IMR-90 (cell line): ENCODE measurements at places on chromosomes 4 and X. TPM values are rescaled to one million over a fixed set of nuclear protein-coding genes. Genes with fewer than 3 reads are reported as not detected.

DNA sequence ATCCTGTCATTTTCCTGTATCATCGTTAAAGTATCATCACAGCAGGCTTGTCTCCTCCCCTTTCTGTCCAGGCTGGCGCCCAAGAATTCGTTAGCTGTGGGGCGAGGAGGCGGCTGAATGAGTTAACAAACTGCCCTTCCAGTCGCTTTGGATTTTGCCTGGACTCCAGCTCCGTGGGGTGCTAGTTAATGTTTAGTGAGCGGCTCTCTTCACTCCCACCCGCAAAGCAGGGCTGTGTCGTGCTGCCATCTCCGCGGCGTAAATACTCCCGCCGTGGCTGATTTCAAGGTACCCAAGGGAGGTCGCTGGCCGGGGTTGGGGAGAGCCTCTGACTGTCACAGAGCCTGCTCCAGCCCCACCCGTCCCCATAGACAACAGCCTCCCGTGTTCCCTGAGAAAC, 44.9 kb upstream of the SPRY1 start:
- no peaks in the 10 kb centered on the region for H3K27me3 ChIP-seq
- no peak overlapping the region for H3K27ac ChIP-seq
- peaks cover 3% of the 10 kb centered on the region for H3K4me1 ChIP-seq
- H3K4me3 ChIP-seq = no peak overlapping the region
- H3K36me3 ChIP-seq = no peaks in the 10 kb centered on the region

DNA sequence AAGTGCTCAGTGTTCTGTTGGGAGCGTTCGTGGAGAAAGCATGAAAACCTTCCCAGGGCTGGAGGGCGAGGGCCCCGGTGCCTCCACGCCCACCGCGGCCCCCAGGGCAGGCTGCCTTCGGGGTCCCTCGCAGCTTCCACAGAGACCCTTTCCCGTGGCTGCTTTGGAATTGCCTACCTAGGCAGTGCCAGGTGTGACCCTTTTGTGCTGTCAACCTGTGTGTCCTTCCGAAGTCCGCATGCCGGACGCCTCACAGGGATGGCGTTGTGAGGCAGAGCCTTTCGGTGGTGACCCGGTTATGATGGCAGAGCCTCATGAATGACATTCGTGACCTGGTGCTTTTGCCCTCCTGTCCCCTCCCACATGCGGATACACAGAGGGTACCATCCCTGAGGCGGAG, 17.4 kb downstream of the TMEM175 start:
- DNase-seq = no peak
- H3K4me3 ChIP-seq = no peak overlapping the region
- H3K36me3 ChIP-seq = peaks cover 7% of the 10 kb centered on the region

DNA sequence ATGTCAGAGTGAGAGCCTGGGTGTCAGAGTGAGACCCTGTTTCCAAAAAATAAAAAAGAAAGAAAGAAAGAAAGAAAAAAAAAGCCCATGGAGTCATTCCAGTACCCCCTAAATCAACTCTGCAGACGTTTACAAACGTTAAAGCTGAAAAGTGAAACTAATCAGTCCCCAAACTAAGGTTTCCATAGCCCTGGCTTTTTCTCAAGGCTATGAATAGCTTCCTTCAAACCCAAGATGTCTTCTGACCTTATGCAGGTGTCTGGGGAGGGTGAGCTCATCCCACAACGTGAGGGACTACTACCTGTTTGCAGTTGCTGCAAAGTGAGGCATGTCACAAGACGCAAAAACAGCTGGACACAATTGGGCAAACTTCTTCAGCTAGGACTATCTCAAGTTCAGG, 144.0 kb downstream of the SH3KBP1 start:
- no peaks in the 10 kb centered on the region for H3K36me3 ChIP-seq
- no peak for DNase-seq
- no peaks in the 10 kb centered on the region for H3K27me3 ChIP-seq
- no peaks in the 10 kb centered on the region for H3K4me1 ChIP-seq

DNA sequence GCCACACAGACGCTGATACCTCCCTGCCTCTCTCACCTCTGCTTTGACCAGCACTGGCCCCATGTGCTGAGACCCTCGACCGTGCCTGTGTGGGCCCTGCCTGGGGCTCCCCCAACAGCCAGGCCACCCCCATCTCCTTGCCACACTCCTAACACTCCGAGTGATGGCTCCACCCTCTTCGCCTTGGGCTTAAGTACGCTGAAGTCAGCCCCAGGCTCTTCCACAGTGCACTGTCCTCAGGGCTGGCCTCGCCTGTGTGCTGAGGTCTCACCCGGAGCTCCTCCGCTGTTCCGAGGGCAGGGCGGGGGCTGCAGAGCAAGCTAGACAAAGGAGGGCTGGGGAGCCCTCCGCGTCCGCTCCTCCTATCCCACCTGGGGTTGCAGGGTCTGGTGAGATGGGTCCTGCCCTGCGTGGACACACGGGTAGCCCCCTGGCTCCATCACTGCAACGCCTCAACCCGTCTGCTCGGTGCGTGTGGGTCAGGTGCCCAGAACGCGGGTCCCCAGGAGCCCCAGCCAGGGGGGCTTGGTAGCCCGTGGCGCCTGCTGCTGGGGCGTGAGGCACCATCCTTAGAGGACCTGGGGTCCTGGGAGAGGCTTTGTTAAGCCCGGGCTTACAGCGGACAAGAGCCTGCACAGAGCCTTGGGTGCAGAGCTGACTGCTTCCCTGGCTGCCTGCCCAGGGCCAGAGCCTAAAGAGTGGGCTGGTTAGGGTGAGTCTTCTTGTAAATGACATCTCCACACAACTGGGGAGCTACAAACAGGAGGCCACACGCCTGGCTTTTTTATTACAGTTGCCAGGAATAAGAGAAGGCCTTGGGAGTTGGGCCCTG, 42.6 kb upstream of the NKX1-1 start:
- no peak overlapping the region for H3K4me3 ChIP-seq
- no peak overlapping the region for H3K27ac ChIP-seq
- H3K4me1 ChIP-seq = no peaks in the 10 kb centered on the region
- DNase-seq = no peak

DNA sequence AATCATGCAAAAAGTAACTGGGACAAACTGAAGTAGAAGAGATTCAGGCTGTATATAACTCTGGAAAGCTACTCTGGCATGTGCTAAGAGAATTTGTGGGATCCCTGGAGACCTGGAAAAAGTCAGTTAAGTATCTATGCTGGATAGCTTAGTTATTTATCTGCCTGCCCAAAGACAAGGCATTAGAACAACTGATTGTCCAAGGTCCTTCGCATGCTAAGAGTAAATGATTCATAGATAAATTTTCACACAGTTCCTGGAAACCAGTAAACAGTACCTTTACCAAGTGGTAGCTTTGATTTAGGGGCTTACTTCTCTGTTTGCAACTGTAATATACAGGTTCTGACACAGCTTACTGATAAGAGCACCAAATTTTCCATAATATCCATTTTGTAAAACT, 104.8 kb downstream of the ATP11C start:
- no peaks in the 10 kb centered on the region for H3K36me3 ChIP-seq
- peaks cover 7% of the 10 kb centered on the region; the same call in 1 of the 2 replicates for H3K4me1 ChIP-seq
- H3K27me3 ChIP-seq = no peaks in the 10 kb centered on the region
- H3K4me3 ChIP-seq = no peak overlapping the region
- DNase-seq = no peak
- H3K27ac ChIP-seq = no peak overlapping the region

- no peaks in the 10 kb centered on the region for H3K36me3 ChIP-seq
- H3K27me3 ChIP-seq = no peaks in the 10 kb centered on the region
- H3K4me1 ChIP-seq = no peaks in the 10 kb centered on the region
- peak; percentile 35 for DNase-seq
- H3K4me3 ChIP-seq = no peak overlapping the region
These were observed 119.3 kb upstream of the STS start for GRCh38 chrX:7028246-7028645.

GRCh38 chr4:188246488-188246887, 107.2 kb downstream of the TRIML1 start:
- H3K4me3 ChIP-seq = no peak overlapping the region
- H3K27me3 ChIP-seq = no peaks in the 10 kb centered on the region
- no peak overlapping the region for H3K27ac ChIP-seq
- peak; percentile 25 for DNase-seq
- no peaks in the 10 kb centered on the region for H3K4me1 ChIP-seq

DNA sequence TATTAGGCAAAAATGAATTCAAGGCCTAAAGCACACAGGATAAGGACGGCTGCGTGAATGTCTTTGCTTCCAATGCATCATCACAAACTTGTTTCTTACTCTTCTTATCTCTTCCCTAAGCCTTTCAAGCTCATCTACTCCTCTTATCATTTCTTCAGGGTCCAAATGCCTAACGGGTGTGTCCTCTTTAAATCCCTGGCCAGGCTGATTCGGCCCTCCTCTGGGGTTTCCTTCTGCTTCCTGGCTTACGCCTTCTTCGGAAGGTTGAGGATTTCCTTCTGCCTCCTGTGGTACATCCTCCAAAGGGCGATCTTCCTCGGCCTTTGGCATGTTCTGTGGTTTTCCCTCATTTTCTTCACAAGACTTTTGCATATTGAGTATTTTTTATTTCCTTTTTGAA, 1.3 kb downstream of the TCEAL8 start:
- peak overlapping the region; percentile 94 for H3K4me3 ChIP-seq
- H3K27me3 ChIP-seq = peaks cover 6% of the 10 kb centered on the region
- H3K4me1 ChIP-seq = no peaks in the 10 kb centered on the region
- DNase-seq = no peak

DNA sequence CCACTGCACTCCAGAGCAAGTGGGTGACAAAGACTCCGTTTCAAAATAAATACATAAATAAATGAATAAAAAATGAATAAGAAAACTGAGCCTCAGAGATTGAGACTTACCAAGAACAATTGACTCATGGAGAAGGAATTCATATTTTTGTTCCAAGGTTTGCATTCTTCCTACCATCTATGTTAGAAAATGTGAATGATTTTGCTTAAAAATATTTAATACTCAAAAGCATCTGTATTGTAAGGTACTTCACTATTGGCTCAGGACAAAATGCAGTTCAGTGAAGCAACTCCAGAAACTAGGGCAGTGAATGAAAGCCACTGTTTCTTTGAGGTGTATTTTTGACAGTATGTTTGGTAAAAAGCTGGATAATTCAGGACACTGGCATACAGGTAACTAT, 54.1 kb downstream of the XAGE2 start:
- peaks cover 2% of the 10 kb centered on the region; the same call in 1 of the 2 replicates for H3K27me3 ChIP-seq
- DNase-seq = peak; percentile 86
- H3K36me3 ChIP-seq = no peaks in the 10 kb centered on the region
- no peak overlapping the region for H3K4me3 ChIP-seq

DNA sequence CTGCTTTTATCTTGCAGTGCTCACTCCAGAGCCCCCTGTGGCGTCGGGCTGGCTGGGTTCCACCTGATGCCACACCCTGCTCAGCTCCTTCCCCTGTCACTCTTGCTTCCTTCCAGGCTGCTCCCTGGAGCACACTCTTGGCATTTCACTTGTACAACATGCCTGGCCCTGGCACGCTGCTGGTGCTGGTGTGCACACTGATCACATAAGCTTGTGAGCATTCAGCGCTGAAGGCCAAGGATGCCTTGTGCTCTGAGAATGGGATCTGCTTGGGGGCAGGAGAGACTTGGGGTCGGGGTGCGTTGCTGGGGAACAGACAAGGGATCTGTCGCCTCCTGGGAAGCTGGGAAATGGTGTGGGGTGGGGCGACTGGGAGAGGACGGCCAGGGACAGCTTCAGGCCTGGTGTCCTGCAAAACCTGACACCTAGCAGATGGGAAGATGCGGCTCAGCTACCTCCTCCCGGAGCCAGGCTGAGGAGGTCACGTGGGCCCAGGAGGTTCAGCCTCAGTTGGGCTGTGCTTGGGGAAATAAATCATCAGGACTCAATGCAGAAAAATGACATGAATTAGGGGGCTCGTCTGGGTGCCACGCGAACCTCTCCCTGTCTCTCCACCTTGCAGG, 108.5 kb downstream of the PHKA2 start:
- no peaks in the 10 kb centered on the region; the same call in 1 of the 2 replicates for H3K27me3 ChIP-seq
- H3K27ac ChIP-seq = no peak overlapping the region
- DNase-seq = no peak
- H3K4me1 ChIP-seq = peaks cover 2% of the 10 kb centered on the region; the same call in 1 of the 2 replicates

DNA sequence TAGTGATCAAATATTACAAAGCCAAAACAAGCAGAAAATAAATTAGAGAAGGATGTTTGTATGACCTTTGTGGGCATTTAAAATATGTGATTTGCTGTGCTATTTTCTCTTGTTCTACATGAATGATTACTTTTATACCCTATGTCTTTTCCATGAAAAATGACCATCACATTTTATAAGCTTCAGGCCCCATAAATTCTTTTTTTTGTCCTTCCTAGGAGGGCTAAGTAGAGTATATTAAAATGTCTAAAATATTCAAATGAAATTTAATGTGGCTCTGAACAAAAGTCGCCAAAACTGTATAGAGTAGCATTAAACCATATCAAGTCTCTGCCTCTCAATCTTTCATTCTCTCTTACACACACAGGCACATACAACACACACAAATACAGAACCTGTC, 15.9 kb upstream of the EMCN start:
- no peak for DNase-seq
- H3K4me3 ChIP-seq = no peak overlapping the region
- no peaks in the 10 kb centered on the region; the same call in 1 of the 2 replicates for H3K27me3 ChIP-seq
- H3K36me3 ChIP-seq = no peaks in the 10 kb centered on the region

DNA sequence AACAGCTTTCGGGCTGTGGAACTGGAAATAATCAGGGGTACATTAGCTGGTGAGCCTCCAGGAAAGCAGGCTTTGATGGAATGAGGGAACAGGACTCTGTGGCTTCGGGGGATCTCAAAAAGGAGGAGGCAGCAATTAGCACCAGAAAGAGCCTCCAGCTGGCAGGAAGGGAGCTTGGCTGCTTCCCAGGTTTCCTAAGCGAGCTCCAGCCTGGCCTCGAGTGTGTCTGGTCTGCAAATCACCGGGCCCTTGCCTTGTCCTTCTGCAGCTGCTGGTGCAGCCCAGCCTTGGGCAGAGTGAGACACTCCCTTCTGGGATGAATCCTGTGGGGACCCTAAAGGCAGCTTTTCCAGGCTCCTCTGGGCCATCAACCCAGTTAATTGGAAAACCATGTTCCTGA, 10.7 kb upstream of the PDHA1 start:
- H3K4me1 ChIP-seq = no peaks in the 10 kb centered on the region
- H3K36me3 ChIP-seq = no peaks in the 10 kb centered on the region
- H3K4me3 ChIP-seq = no peak overlapping the region
- DNase-seq = peak; percentile 3
- H3K27me3 ChIP-seq = peaks cover 6% of the 10 kb centered on the region
- no peak overlapping the region for H3K27ac ChIP-seq

The FAM9C gene
- total RNA-seq = not detected in 2 replicates

The CITED1 gene
- under 0.01 and 0.18 TPM in 2 replicates for total RNA-seq

The ATP1B4 gene
- total RNA-seq = not detected in 2 replicates

The PPP1R2C gene
- not detected in 2 replicates for total RNA-seq

The HSFX2 gene
- total RNA-seq = not detected in 2 replicates

The NWD2 gene
- total RNA-seq = not detected in 2 replicates
